Left lung (tissue), 14 donors: ENCODE measurements at places on chromosomes 5 and 9.
A peak's percentile ranks its signal among the peaks of the same experiment; 100 is the strongest.

GRCh38 chr5:144206141-144206540, 35.5 kb downstream of the KCTD16 start:
- DNase-seq: no peak

- no peak for DNase-seq
Measured at GRCh38 chr5:66985417-66985816, 211.2 kb downstream of the CD180 start.

- DNase-seq: no peak
Measured at GRCh38 chr9:31089549-31090221, 1294.8 kb upstream of the ACO1 start.

GRCh38 chr5:13731121-13731628, 213.3 kb downstream of the DNAH5 start:
- DNase-seq: no peak

GRCh38 chr9:36896296-36896695, 137.8 kb downstream of the PAX5 start:
- no peak for DNase-seq

GRCh38 chr9:81266086-81266485, 423.3 kb downstream of the TLE1 start:
- DNase-seq: no peak

DNA sequence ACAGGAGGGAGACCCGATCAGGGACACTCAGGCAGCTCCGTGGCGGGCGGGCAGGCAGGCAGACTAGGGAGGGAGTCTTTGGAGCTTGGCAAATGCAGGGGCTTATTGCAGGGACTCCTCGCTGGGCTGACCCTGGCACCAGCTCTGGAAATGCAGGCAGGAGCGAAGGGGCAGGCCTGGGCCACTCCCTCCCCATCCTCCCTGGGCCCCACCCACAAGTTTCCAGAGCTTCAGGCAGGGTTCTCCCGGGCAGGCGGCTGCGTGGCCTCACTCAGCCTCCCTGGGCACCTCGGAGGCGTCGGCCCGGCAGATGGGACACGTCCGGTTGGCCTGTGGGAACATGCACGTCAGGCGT, 8.5 kb downstream of the RNF44 start:
- peak; percentile 74 for DNase-seq

DNA sequence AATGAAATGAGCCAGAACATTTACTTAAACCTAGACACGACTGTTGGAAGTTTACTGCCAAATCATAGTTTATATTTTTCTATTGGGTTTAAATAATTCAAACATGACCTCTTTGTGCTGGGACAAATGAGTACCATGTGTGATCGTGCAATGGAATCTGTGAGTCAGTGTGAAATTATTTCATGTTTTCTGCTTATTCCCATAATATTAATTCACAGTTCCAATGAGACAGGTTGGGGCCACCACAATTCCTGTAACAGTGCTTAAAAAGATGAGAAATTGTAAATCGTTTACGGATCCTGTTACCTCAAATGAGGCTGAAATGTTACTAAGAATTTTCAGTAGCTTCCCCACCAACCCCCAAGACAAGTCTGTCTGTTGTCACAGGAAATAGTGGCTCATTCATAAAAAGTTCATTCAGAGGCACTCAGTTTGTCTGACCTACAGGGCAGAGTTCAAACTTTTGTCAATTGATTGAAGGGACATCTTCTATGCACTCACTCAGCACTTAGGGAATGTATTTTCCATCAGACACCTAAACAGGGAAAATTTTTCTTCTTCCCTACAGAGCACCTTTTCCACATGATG, 563.9 kb upstream of the ADAMTS16 start:
- DNase-seq: no peak

GRCh38 chr5:61620699-61621182, 288.7 kb downstream of the ZSWIM6 start:
- no peak for DNase-seq

GRCh38 chr9:122131401-122132001, 28.1 kb downstream of the NDUFA8 start:
- DNase-seq: no peak

DNA sequence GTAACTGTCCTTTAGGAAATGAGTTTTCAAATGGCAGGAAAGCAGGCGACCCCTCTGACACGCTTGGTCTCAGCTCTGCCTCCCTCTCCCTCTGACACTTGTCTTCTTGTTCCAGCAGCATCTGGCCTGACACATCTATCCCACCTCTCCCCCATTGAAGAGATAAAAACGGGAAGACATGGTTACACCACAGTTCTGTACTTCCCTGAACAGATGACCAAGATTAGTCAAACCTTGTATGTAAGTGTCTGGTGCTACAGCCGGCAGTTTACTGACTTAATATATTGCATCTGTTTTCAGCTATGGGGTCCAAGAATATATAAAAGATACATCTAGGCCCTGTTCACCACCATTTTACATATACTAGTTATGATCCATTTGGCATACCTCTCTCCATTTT, 29.6 kb upstream of the MLLT3 start:
- DNase-seq: no peak

- no peak for DNase-seq
Measured at GRCh38 chr9:20405078-20405477, 217.2 kb downstream of the MLLT3 start.

GRCh38 chr5:139649082-139649991, 1.2 kb downstream of the CXXC5 start:
- DNase-seq: peak; percentile 55

DNA sequence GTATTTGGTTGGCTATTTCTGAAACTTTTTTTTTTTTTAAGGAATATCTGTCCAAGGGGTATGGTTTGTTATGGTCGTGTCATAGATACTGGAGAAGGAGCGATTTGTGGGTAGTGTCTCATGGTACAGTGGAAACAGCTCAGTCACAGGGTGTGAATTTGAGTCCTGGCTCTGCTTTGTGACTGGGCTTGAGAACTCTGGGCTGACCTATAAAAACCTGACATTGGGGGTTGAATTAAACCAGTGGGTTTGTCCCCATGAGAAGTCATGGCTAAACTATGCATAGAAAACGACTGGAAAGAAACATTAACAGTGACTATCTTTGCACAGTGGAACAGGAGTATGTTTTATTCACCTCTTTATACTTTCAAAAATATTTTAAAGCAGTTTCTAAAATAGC, 54.7 kb downstream of the MACROH2A1 start:
- no peak for DNase-seq

DNA sequence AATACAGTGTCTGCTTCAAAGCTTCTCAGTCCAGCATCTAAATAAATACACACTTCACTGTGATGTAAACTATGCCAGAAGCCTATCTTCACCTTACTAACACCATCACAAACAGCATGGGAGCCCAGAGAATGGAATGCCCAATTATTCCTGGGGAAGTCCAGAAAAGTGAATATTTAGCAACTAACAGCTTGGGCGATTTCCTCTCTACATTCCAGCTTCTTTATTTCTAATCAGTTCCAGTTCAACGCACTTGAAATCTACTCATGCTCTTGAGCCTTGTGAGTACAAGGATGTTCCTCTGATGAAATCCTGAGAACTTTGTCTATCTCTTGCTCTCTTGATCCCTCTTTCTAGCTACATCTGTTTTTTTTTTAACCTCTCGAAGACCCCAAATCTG, 100.4 kb upstream of the C9orf72 start:
- DNase-seq: no peak

DNA sequence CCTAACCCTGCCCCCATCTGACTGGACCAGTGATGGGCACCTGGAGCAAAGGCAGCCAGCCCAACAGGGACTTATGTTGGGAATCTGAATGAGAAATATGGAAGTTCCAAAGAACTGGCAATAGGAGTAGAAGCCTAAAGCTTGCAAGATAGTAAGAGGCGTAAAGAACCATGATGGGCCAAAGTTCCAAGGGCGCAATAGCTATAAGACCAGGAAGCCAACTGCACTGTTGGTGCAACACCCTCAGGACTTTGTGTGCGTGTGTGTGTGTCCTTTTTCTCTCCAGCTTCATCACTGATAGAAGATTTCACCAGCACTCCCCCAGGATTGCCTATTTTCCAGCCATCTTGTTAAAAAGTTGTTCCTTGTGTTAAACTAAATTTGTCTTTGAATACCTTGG, 92.8 kb downstream of the ZNF608 start:
- DNase-seq: no peak

- DNase-seq: no peak
Measured at GRCh38 chr5:16862777-16863176, 73.3 kb downstream of the MYO10 start.

DNA sequence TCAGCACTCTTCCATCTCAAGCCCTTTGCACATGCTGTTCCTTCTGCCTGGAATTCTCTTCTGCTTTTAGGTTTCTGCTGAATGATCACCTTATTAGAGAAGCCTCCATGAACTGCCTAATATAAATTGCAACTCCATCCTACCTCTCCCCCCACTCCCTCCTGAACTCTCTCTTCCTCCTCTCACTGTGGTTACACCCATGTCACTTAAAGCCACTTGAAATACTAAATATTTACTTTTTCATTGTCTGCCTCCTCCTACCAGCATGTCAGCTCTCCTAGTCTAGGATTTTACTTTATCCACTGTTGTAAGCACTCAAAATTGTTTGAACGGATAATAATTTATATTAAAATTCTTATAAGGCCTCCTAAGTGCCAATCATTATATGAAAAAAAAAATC, 43.8 kb downstream of the ACTL7B start:
- no peak for DNase-seq

DNA sequence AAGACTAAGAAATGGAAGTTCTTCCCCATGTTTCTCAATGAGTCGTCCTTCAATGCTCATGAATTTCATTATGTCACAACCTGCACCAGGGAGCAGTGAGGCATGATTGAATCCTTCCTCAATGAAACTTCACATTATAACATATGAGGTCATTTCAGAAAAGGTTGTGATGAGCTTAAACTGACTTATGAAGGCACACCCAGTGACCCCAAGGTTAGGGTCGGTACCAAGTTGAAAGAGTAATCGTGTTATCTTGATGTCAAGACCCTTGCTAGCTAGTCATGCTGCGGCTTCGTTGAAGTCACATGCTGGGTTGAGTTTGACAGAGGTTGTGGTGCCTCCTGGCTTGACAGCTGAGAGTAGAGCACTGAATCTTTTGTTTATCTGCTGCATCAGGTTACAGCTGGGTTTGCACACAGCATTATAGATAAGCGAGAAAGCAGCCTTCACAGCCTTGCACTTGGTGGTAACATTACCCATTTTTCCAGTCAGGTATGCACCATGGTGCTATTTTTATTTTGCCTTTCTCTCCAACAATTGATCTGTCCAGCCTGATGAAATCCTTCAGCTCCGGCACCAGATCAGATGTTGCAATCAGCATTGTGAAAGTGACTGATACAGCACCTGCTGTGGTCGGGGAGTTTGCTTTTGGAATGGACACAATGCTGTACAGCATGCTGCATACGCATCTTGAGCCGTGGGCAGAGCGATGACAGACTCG, 133.2 kb downstream of the ERCC6L2 start:
- no peak for DNase-seq

- DNase-seq: no peak
Measured at GRCh38 chr5:100818340-100818739, 84.7 kb downstream of the ST8SIA4 start.

GRCh38 chr5:173454361-173454735, 126.1 kb upstream of the STC2 start:
- DNase-seq: no peak

GRCh38 chr5:177387405-177387804, 3.2 kb downstream of the SLC34A1 start:
- DNase-seq: no peak

DNA sequence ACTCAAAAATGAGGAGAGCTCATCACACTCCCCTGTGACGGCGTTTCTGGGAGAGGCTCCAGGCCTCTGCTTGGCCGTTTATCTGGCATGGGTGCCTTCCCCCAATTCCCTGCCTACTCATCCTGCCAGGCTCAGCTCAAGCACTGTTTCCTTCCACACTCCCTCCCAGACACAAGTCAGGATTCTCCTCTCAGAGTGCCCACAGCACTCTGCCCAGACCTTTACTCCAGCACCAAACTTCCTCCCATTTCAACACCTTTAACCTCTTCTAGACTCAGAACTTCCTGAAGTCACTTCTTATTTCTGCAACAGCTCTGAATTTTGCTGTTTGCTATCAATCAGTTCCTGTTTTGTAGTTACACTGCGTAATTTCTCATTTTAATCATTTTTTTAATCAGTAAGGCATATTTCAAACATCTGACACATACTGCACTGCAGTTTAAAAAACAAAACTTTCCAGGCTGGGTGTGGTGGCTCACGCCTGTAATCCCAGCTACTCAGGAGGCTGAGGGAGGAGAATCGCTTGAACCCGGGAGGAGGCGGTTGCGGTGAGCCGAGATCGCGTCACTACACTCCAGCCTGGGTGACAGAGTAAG, 16.0 kb downstream of the TRMO start:
- no peak for DNase-seq

- DNase-seq: no peak
Measured at GRCh38 chr5:179161901-179162300, 101.7 kb downstream of the ZNF354C start.

DNA sequence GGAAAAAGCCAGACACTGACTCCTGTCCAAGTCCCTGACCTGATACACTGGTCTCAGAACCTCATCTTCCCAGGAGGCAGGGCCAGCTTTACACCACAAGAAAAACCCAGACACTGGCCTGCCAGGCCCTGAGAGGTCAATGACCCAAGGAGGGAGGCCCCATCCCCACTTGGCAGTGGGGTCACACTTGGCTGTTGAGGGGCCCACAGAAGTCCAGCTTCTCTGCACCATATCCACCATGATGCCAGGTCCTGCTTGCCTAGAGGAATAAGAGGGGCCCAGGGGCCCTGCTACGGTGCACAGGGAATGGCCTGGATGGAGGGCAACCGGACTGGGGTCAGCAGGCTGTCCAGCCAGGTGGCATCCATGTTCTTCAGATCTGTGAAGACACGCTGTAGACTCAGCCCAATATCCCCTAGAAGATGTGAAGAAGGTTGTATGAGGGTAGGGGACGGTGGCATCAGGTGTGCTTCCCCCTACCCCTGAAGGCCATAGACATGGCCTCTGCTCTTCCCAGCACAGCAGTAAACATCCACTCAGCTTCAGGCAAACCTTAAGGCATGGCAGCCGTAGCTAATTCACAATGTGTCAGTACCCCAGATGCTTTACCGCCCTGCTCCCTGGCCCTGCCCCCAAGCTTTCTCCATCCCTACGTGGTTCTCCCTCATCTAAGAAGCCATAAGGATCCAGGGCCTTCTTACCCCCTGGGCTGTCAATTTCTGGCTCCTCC, 6.7 kb downstream of the IRF1 start:
- DNase-seq: no peak

- DNase-seq: no peak
Measured at GRCh38 chr5:116876240-116876840, 301.7 kb upstream of the SEMA6A start.

DNA sequence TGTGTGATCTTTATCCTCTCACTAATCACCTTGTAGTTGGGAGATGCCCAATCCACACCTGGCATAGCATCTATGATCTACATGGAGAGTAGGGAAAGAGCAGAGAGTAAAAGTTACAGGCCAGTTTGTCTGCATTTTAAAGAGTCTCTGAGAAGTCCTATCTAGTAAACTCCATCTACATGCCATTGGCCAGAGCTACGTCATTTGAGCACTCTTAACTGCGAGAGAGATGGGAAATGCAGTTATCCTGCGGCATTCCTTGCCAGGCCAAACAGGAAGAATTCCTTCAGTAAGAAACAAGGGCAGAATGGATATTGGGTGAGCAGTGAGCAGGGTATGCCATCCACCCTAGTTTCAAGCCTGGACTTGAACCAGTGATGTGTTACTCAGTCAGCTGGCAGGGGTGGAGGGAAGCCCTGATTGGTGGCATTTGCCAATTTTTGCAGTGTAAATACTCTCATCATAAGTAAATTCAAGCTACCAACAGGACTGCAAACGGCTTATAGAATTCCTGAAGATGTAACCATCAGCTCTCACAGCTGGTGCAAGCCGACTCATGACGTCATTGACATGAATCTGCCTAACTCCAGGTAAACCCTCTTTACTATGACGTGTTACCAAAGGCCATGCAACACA, 156.8 kb upstream of the MSX2 start:
- DNase-seq: no peak

GRCh38 chr5:110032376-110032775, 342.6 kb downstream of the MAN2A1 start:
- no peak for DNase-seq
